ENCODE measurements at places on chromosomes 11 and 22.

- DNase-seq: no peak
Observed at GRCh38 chr22:45344334-45344733, 34.6 kb downstream of the FAM118A start.

GRCh38 chr11:94864506-94865045 is 96.4 kb downstream of the AMOTL1 start:
- DNase-seq: no peak

- DNase-seq: peak; percentile 75
Observed at GRCh38 chr11:17972987-17973386, 39.9 kb downstream of the SERGEF start.

DNA sequence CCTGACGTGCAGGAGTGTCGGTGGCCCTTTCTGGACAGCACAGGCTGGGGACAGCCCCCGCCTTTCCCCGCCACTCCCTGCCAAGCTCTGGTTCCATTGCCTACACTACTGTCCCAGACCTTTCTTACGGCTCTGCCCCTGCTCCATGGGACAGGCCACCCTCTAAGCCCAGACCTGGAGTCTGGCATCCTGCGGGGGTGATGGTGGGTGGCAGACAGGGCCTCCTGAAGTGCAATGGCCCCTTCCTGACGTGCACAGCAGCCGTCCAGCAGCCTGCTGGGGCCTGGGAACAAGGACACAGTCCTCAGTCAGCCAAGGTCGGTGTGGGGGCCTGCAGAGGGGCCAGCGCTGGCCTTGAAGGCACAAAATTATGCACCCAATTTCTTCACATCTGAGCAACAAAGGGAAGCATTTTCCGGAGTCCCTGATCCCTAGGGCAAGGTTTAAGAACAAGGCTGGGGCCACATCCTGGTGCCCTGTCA is 79.7 kb upstream of the KCNQ1OT1 start:
- DNase-seq: no peak

DNA sequence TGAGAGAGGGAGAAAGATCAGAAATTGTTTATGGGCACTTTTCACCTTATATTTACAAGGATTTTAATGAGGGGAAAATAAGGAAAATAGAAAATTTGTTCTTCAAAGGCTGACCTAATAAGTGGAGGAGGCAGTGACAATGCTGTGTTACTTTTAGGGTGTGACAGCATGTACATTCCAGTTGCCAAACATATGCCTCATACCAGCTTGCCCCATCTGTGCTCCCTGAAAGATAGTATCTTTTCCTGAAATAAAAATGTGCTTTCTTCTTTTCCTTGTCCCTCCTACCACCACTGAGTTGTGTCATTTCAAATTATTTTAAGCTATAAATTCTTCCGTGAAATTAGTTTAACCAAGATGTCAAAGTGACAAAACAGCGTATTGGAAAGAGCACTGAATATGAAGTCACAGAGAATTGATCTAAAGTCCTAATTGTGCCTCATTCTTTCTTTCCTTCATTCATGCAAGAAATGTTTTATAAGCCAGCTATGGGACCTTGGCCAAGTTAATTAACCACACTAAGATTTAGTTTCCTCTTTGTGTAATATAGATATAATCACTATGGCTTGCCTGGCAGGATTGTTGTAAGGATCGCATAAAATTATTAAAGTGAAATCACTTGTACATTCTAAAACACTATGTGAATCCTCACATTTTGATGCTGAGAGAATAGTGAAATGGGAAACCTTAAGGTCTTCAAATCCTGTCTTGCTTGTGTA is 1307.5 kb upstream of the TENM4 start:
- no peak for DNase-seq

GRCh38 chr11:128210148-128210940 is 377.0 kb downstream of the ETS1 start:
- DNase-seq: no peak

DNA sequence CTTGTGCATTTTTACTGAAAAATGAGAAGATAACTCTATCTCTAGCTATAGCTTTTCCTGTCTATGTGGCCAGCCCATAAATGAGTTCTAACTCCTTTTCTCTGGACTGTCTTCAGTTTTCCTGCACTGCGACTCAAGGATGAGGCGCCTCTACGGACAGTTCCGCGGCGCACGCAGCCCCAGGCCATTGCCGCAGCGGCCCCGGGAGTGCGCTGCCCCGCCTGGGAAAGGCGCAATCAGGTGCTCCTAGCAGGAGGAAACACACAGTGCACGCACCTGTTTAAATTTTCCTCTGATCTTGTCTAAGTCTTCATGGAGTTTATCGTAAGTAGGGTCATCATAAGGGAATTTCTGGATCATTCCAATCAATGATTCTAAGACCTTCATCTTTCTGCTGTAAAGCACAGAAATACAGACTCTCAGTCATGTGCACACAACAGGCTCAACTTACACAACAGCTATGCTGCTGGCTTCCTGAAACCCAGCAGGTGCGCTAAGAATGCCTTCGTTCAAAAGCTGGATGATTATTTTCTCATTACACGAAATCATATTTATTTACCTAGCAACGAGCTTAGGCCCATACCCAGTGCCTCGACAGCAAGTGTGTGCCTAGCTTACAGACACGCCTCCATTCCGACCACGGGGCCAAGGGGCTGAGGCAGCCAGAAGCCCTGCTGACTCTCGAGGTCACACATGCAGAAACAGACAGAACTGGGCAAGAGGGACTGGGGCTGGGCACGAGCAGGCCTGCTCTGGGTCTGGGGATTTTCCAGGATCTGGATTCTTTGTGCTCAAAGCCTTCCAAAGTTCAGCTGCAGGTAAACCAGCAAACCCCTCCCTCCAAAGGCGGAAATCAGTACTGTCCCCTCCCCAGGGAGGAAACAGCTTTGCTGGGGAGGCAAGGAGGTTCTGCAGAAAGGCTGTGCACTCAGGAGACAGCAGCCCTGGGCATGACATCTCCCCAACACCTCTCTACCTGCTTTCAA is 7.2 kb downstream of the LTO1 start:
- DNase-seq: no peak

DNA sequence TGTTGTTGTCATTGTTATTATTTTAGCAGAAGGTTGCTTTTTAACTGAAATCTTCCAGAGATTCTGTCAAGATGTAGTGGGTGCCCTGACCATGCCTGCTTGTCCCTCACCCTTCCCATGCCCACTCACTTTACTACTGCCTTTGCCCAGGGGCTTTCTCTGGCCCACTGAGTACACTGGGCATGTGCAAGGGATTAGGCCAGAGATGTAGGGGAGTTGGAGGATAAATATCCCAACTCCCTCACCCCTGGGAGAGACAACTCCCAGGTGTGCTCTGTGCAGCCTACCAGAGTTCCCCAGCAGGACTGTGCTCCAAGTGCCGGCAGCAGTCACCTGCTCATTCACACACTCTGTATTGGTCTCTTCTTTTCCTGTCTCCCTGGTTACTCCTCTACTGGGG is 559.1 kb downstream of the MIAT start:
- no peak for DNase-seq

DNA sequence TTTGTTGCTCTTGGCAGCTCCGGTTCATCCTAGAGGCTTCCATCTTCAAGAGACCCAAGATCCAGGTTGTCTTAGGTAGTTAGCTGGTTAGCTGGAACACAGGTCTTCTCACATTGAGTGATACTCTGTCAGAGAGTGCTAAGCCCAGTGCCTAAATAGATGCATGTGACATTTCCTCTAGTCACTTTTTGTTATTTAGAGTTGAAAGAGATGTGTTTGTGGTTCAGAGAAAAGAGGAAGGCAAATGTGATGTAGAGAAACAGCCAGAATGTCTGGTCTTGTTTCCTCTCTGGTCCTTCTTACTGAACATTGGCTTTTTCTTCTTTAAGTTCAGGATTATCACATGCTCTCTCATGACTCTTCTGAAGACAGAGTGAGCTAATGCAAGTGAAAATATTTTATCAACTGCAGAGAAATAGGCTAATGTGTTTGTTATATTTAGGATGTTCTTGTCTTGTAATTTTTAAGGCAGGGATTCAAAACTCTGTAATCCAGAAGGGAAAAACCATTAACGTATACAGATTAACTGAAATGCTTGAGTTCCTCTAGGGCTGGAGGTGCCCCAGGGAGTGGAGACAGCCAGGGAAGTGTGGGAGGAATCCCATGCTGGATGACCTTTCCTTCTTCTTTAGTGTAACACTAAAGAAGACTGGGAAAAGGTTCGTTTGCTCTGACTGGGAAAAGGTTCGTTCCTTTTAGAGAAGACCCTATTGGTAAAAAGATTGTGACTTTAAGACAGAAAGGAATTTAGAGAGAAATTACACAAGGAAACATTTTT is 75.4 kb downstream of the SWAP70 start:
- no peak for DNase-seq

DNA sequence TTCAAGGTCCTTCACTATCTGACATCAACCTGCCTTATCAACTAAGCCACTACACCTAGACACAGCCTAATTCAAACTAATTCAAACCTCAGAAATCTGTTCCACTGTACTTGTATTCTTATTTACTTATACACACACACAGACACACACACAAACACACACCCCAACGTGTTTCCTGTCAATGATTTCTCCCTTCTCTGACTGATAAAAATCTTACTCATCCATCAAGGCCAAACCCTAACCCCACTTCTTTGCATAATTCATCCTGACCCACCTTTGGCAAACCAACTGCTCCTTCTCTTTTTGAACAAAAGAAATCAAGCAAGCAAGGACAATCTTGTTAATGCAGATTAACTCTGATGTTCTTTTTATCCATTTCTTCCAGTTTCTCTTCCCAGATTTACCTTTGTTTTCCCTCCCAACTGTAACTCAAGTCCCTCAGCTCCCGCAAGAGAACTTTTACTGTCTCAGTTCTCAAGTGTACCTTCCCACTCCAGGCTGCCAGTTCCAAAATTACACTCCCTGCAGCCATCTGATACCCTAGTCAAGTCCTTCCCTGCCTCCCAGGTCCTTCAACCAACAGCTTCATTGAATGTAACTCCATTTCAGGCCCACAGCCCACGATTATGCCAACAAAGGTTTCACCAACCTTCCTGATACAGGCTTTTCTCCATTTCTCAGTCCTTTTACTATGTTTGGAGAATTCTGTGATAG is 78.3 kb downstream of the PAK1 start:
- DNase-seq: no peak

DNA sequence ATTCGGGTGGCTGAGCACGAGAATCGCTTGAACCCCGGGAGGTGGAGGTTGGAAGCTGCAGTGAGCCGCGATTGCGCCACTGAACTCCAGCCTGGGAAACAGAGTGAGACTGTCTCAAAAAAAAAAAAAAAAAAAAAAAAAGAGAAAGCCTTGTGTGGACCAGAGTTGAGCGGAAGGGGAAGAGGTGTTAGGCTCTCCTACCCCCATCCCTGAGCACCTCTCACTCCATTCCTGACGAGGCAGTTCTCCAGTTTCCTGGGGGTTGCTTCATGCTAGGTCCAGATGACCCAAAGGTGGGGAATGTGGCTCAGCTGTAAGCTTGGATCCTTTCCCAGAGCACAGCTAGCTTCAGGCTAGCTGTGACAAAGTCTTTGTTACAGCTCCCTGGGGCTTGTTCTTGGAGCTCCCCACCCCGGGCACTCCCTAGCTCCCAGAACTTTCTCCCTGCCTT is 8.8 kb upstream of the DNAL4 start:
- DNase-seq: no peak

DNA sequence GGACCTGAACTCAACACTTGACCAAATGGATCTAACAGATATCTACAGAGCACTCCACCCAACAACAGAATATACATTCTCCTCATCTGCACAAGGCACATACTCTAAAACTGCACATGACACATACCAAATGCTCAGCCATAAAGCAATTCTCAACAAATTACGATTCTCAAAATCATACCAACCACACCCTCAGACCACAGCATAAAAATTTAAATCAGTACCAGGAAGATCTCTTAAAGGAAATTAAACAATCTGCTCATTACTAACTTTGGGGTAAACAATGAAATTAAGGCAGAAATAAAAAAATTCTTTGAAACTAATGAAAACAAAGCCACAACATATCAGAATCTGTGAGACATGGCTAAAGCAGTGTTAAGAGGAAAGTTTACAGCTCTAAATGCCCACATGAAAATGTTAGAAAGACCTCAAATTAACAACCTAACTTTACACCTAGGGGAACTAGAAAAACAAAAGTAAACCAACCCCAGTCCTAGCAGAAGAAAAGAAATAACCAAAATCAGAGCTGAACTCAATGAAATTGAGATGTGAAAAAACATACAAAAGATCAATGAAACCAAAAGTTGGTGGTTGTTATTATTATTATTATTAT is 37.2 kb downstream of the TMEM123 start:
- DNase-seq: no peak

DNA sequence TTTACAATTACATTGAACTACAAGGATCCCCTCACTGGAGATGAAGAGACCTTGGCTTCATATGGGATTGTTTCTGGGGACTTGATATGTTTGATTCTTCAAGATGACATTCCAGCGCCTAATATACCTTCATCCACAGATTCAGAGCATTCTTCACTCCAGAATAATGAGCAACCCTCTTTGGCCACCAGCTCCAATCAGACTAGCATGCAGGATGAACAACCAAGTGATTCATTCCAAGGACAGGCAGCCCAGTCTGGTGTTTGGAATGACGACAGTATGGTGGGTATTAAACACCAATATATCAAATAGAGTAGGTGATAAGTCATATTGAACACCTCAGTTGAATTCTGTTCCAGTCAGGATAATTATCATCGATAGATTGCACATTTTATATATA is 4.4 kb downstream of the FBXO7 start:
- no peak for DNase-seq

DNA sequence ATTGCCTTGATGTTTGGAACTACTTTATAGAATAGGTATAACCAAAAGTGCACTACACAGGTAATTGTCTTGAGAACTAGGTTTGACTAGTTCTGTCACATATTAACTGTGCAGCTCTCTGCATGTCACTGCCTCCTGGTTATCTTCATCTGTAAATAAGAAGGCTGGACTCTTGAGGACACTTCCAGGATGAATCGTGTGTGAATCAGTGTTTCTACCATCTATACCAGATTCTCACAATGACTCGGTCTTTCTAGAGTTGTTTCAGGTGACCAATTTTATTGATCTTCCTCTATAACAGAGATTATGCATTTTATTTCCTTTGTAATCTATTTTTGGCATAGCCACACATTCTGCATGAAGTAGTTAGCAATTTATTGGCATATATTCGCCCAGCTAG is 1181.0 kb upstream of the TENM4 start:
- DNase-seq: no peak

DNA sequence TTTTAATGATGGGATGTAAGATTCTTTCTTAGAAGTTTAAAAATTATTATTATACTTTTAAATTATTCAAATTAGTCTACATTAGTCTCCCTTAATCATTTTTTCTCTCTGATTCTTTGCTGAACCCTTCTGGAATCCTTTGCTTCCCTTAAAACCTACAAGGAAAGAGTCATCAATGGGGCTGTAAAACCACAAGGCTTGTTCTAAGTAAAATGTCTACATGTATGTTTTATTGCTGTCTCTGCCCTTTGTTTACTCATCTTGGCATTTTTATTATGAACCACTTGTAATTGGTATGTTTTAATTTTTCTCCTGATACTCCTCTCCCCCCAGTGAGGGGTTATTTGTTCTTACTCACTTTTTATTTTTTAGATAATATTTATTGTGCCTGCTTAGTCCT is 27.4 kb downstream of the FAR1 start:
- no peak for DNase-seq

DNA sequence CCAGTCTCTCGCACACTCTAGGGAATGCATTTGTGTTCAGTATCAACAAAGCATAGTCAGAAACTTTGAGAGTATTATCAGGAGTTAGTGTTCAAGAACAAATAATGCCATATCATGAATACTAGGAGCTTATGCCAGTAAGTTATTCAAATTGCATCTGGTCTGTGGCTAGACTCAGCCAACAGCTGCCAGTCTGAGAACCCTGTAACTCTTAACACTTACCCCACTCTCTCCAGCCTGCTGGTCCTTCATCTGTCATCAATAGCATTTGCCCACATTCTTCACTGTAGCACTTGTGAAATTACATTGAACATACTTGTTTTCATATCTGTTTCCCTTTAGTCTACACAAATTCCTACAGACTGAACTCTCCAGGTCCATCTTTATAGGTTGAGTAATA is 1157.5 kb upstream of the RAG2 start:
- DNase-seq: no peak

Measured in aorta (tissue), 5 donors.